NCI-H774 (cell line): ENCODE measurements at places on chromosomes 1 and 21.

DNA sequence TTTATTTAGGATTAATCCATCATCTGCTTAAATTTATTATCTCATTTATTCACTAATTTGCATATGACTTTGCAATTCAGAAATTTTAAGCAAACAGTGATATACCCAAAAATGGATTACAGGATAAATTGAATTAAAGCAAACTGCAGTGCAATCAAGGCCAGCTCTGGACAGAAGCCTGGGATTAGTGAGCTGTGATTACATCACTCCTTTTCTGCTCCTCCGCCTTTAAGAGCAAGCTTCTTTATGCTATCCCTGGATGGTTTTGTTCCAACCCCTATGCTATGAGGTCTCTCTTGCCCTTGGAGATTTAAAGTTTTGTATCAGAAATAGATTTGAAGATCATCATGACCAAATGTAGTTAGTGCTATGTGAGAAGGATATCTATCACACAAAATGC is 32.6 kb downstream of the GPR52 start:
- no peak for DNase-seq

DNA sequence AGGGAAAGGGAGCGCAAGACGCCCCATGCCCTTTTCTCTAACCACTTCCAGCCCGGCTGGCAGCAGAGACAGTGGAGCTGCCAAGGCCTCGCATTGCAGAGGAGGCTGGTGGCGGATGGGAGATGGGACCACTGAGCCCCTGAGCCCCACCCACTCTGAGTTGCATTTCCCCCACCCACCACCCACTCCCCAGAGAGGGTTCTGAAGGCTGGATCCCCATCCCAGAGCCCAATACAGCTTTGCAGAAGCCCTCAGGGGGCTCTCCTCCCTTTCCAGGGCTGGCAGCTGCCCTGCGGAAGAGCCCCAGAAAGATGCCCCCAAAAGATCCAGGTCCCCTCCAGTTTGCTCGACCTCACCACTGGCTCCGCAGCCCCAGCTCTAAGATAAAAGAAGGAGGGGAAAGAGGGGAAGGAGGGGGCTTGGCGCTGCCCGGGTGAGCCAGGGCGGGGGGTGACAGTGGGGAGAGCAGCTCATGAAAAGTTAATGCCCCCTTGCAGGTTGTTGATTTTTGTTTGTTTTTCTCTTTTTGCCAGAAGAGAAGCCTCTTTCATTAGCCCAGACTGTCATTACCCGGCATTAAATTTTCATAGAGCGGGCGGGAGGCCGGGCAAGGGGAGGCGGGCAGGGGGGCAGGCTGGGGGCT is 38.4 kb upstream of the CASZ1 start:
- no peak for DNase-seq

DNA sequence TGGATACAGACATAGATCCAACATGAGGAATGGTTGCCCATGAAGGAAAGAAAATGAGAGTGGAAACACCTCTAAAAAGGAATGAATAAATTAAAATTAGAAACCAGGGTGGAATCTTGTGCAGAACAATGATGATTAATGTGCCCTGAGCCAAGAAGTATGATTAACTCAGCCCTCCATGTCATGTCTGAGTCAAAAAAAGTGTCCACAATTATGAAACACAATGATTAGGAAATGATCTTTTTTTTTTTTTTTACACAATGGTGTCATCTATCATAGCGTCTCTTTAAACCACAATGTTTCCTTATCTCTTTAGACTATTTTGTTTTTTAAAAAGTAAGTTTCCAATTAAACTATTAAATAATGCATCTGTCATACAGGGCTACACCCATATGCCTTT is 78.9 kb upstream of the RAB4A start:
- no peak for DNase-seq

DNA sequence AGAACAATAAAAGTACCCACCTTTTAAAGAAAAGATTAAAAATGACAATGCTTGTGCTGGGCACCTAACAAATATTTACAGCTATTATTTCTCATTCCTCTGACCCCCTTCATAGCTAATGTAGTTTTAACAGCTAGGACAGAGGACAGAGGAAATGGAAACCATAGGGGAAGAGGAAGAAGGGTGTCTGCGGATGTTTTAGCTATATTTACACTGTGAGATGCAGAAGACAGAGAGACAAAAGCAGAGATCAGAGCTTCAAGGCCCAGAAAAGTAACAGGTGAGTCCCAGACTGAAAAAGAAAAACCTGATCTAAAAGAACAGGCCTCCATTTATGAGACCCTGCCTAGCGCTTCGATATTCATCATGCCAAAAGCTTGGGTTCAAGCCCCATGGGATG is 72.0 kb downstream of the ZNF281 start:
- DNase-seq = no peak

DNA sequence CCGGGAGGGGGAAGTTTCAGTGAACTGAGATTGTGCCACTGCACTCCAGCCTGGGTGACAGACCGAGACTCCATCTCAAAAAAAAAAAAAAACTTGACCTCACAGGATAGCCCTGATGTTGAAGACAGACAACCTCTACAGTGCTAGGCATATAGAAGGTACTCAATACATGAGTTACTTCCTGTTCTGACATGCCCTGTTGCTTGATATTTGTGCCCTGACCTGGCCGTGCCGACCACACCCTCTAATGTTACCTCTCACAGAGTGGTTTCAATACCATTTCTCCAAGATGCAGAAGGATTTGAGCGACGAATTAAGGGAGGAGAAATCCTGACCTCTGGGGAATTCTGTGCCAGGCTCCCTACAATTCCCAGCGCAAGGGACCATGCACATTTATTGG is 5.2 kb downstream of the PTAFR start:
- no peak for DNase-seq

- no peak for DNase-seq
Observed at GRCh38 chr1:39788426-39788757, 273 bp downstream of the BMP8B start.

GRCh38 chr1:39625462-39626273 is 13.8 kb downstream of the HEYL start:
- no peak for DNase-seq

DNA sequence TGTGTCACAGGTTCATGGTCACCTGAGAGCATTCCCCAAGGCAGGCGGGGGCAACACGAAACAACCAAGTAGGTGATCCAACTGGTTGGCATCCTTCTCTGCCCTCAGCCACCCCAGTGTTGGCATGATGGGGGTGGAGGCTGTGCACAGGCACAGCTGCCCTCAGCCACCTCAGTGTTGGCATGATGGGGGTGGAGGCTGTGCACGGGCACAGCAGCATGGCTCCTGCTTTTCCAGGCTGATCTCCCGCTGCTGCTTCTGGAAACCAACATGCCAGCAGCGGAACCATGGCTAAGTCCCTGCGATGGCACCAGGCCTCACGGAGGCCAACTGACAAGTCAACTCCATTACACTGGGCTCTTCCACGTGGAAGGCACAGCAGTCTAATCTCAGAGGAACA is 447.8 kb downstream of the PTPRU start:
- no peak for DNase-seq

DNA sequence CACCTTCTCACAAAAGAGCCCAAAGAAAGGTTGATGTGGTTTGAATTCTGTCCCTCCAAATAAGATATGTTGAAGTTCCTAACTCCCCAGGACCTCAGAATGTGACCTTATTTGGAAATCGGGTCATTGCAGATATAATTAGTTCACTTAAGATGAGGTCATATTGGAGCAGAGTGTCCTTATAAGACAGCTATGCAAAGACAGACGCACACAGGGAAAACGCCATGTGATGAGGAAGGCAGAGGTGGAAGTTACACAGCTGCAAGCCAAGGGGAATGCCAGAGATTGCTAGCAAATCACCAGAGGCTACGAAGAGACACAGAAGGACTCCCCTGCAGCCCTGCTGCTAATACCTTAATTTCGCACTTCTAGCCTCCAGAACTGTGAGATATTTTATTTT is 5.2 kb upstream of the ABCB10 start:
- DNase-seq = no peak

DNA sequence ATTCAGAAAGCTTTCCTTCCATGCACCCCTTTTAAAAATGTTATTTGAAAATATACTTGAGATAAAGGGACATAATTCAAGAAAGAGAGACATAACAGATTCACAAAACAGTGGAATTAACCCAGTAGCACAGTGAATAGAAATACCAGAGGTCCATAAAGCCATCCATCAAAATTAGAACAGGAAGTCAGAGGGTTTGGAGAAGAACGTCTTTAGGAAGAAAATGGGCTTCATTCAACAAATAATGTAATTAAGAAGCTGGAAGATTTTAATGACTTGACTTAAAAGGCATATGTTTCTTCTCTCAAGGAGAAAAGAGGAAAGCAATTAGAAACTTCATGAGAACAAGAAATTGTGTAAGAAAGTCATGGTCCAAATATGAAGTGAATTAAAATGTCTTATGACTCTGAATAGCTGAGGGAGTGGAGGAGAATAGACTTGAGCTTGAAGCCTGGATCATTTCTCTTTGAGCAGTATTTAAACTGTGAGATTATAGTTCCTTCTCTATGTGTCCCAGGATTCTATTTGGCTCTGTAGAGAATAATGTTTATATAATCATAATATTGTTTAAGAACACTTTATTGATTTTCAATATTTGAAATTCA is 7.9 kb upstream of the HCRTR1 start:
- DNase-seq = no peak

DNA sequence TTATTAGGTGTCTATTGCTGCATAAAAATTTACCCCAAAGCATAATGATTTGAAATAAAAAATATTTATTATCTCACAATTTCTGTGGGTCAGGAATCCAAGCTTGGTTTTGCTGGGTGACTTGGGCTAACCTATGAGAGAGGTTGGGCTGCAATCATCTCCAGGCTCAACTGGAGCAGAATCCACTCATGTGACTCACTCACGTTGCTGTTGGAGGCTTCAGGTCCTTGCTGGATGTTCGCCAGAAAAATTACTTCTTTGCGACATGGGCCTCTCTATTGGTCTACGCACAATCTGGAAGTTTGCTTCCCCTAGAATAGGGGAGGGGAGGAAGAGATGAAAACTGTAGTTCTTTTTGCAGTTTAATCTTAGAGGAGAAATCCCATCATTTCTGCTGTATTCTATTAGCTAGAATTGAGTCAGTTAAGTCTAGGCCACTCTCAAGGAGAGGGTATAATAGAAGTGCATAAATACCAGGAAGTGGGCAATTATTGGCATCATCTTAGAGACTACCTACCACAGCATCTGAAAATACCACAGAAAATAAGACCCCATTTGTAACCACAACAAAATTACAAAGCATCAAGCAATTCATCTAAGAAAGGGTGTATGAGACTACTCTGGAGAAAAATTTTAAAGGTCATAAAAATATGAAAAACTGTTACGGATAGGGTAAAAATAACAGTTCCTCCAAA is 5.7 kb upstream of the FASLG start:
- DNase-seq = no peak

- peak; percentile 13 for DNase-seq
Observed at GRCh38 chr1:91402023-91402422, 2.6 kb downstream of the HFM1 start.

GRCh38 chr1:237059244-237059643 is 17.3 kb downstream of the RYR2 start:
- DNase-seq = no peak

DNA sequence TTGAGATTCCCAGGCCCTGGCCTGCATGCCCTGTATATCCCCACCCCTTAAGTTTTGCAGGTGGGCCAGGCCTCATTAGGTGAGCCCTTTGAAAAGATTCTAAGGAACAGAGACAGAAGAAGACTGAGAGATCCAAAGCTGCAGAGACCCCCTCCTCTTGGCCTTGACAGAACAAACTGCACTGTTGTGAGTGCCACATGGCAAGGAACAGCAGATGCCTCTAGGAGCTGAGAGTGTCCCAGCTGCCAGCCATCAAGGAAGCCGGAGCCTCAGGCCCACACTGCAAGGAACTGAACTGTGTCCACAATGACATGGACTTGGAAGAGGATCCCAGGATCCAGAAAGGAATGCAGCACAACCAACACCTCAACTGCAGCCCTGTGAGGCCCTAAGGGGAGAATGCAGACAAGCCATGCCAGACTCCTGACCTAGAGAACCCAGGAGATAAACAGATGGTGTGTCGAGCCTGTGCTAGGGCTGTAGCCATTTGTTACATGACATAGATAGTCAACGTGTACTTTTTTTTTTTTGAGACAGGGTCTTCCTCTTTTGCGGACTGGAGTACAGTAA is 182.7 kb downstream of the AJAP1 start:
- no peak for DNase-seq

GRCh38 chr1:230696722-230697437 is 17.0 kb downstream of the AGT start:
- DNase-seq = no peak

DNA sequence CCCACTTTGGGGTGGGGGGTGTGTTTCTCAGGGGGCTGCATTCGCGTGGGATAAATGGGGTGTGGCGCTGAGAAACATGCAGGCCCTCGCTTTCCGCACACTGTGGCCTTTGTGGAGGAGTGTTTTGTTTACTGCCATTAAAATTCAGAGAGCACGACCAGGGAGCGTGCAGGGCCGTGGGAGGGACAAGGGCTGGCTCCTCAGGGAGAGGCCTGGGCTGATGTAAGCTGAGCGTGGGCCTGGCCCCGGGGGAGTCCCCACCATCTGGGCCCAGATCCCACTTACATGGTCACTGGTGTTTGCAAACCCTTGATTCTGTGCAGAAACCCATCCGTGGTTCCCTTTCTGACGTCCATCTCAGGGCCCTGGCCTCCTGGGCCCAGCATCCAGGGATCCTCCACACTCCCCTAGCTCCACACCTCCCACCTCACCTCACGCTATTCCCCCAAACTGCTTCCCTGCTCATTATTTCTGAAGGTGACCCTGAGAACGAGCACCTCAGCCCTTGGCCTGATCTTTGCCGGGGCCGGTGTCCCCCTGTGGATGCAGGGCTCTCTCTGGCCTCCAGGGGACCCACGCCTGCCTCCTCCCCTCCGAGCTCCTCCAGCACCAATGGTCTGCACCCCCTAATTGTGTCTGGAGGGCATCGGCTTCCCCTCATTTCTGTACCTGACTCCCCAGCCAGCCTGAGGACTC is 92.5 kb upstream of the SIM2 start:
- DNase-seq = no peak

GRCh38 chr21:31552826-31553225 is 106.7 kb upstream of the SOD1 start:
- DNase-seq = no peak
